ENCODE measurements at places on chromosomes 12 and 14.

- no peak for DNase-seq
Measured at GRCh38 chr12:74732164-74732784, 194.6 kb downstream of the ATXN7L3B start.

DNA sequence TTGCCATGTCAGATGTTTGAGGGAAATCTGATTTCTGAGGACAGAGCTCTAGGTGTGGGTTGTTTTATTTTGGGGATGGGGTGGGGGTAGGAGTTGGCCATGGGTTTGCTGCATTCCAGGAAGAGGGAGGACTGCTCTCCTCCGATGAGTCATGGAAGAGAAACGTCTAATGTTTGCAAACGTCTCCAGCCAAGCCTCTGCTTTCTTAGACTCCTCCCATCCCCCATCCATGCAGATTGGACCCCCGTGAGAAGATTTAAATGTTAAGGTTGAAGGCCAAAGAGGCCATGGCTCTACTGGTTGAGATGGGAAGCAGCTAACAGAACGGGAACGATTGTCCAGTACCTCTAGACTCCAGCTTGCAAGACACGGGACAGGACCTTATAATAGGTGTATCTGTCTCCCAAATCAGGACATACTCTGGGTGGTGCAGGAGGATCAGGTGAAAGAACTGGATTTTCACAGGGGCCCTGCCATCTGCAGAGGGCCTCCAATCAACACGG lies 11.4 kb upstream of the ATP2A2 start:
- peak; percentile 45 for DNase-seq

- DNase-seq, result no peak
Measured at GRCh38 chr12:100913872-100914592, 119.5 kb downstream of the ANO4 start.

DNA sequence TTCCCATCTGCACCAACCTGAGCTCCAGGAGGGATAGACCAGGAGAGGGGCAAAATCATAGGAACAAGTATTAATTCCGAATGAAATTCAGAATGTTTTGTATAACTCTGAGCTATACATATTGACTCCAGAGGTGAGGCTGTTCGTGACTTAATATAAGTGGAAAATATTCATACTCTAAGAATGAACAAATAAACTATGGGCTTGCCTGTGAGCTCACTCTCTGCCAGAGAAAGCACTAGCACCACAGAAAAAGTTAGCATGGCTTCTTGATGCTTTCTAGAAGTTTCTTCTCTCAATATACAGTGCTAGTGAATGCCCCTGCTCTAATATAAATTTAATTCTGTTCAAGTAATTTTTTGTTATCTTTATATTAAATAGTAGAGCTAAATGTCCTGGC lies 1536.4 kb upstream of the FLRT2 start:
- DNase-seq, result no peak
